ENCODE measurements at places on chromosomes 4 and X.

- DNase-seq, result no peak
Measured at GRCh38 chr4:94256828-94257227, 49.2 kb downstream of the SMARCAD1 start.

GRCh38 chrX:42189576-42189975 lies 266.2 kb upstream of the CASK start:
- DNase-seq, result no peak

DNA sequence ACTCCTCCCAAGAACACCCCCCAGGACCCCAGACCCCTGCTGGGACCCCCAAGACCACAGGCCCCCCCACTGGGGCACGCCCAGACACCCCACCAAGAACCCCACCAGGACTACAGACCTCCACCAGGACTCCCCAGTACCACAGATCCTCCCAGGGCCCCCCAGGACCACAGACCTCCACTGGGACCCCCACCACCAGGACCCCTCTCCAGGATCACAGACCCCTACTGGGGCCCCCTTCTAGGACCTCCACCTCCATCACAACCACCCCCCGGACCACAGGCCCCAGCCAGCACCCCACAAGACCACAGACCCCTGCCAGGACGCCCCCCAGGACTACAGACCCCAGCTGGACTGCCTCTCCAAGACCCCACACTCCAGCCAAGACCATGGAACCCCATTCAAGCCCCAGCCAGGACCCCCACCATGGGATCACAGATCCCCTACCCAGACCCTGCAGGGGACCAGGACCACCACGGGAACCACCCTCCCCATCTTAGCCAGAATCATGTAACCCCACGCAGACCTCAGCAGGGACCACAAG lies 855 bp upstream of the DHRSX start:
- DNase-seq, result no peak

DNA sequence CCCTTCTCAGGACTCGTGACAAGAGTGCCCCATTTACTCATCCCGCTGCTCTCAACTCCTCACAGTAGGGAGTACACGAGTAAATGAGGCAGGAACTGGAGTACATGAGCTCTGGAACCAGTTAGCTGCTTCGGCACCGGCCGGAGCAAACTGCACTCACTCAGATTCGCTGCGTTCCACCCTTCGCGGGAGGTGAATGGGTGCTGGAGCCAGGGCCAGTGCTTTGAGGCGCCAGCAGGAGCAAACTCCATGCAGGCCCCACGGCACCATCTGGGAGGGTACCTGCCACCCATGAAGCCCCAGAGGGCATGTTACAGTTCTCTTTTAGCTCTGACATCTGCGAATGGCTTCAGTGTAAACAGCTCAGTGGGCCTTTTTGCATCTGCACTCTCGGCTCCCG lies 315.5 kb upstream of the GK2 start:
- no peak for DNase-seq

DNA sequence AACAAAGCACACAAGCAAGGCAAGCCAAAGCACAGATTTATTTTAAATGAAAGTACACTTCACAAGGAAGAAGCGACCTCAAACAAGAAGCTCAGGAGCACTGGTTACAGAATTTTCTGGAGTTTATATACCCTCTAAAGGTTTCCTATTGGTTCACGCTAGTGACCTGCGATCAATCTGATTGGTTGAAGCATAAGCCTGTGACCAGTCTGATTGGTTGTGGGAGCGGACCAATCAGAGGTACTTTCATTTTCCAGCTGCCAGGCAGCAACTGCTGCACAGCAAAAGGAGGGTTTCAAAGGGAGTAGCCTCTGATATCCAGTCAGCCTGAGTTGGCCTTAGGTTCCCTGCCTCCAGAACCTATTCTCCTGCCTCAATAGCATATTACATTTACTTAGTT lies 4.6 kb upstream of the AREG start:
- no peak for DNase-seq

DNA sequence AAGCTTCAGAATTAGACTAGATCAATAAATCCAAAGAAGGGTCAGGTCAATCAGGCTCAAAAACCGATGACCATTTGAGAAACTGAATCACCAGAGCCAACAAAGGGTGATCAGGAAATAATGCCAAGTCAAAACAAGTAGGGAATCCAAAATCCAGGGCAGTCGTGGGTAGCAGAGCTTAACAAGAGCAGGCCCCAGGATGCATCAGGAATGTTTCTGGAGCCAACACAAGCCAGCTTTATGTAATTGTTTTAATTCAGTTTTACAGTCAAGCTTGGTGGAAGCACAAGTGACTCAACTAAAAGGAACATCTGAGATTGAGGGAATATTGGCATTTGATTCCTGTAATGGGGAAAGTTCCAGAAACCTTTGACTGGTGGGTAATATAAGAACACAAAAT lies 237.9 kb upstream of the EDA2R start:
- no peak for DNase-seq

- no peak for DNase-seq
Measured at GRCh38 chr4:139745111-139745639, 79.6 kb downstream of the MGST2 start.

GRCh38 chrX:39642071-39642470 lies 455.7 kb downstream of the BCOR start:
- DNase-seq, result no peak

All from stimulated activated CD4-positive, alpha-beta T cell treated with anti-CD3 and anti-CD28 coated beads, TNF-alpha, amount 100 ng/mL, for 4 hours (primary cell).